Caudate nucleus (tissue), 63 donors: ENCODE measurements at places on chromosomes 7 and 10.
A peak's percentile ranks its signal among the peaks of the same experiment; 100 is the strongest.

DNA sequence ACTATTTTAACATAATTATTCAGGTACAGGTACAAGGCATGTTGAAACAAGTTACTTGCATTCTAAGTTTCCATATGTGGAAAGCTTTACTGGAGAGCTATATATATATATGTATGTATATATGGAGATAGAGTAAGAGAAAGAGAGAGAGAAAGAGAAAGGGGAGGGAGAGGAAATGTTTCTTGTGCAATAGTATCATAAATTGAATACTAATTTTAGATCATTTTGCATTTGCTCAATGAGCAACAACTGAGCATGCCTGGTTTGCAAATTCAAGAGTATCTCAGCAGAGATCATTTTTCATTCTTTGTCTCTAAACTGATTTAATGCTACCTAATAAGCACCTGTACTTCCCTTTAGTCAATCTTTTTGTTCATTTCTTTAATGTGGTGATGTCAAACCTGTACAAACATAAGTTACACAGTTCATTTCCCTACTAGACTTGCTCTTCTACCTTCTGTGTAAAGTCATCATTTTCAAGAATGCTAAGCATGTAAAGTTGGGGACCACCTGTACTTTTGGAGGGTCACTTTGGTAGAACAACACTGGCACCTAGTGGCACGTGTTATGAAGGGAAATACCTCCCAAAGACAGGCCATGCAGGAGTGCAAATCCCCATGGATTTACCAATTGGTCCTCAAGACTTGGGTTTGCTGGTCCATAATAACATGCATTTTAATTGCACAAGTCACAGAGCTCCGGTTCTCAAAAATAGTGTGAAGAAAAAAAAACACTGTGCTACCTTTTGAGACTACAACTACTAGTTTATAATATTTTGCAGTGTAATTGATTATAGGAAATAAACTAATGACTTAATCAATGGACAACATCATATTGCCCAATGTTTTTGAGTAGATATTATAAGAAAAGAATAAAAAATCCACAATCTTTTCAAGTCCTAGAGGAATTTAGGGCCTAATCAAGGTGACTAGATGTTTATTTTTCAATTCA, 431.2 kb upstream of the IGFBP3 start:
- DNase-seq, result no peak

GRCh38 chr7:75762350-75762917, 9.6 kb downstream of the CCL26 start:
- no peak for DNase-seq

DNA sequence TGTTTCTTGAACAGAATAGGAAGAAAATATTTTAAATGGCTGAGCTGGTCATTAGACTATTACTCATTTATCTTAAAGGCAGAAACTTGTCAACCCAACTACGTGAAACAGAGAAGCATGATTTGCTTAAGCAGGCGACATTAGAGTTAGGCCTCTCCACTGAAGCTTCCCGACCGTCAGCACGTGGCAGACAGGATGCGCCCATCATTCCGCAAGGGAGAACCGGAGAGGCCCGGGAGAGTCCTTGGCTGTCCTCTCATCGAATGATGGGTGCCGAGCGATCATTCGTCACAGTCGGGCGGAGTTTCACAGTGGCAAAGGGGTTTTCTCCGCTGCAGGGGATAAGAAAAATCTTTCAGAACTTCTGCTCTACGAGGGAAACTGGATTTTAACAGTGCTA, 11.8 kb downstream of the BRI3 start:
- DNase-seq, result no peak

- DNase-seq, result no peak
Measured at GRCh38 chr7:118754608-118755007, 530.1 kb downstream of the ANKRD7 start.

DNA sequence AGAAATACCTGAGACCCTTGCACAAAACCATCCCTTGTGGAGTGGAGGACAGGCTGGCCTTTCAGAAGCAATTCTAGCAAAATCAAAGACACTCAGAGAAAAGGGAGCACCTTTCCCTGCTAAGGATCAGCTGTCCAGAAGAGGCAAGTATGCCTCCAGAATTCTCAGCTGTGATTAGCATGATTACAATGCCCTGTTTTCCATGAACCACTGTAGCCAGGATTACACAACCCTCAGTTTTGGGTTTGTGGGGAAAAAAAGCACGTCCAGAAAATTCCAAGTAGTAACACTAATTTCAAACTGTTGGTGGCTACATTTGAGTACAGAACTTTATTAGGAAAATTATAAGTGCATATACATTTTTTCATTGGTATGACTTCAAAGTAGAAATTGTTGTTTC, 15.0 kb downstream of the CXCL12 start:
- no peak for DNase-seq

- DNase-seq, result no peak
Measured at GRCh38 chr10:43691485-43691884, 42.8 kb upstream of the ZNF32 start.

- peak; percentile 38 for DNase-seq
Measured at GRCh38 chr7:2107386-2108070, 125.2 kb downstream of the MAD1L1 start.

GRCh38 chr10:126663328-126663727, 7.2 kb downstream of the C10orf90 start:
- DNase-seq, result peak; percentile 78

DNA sequence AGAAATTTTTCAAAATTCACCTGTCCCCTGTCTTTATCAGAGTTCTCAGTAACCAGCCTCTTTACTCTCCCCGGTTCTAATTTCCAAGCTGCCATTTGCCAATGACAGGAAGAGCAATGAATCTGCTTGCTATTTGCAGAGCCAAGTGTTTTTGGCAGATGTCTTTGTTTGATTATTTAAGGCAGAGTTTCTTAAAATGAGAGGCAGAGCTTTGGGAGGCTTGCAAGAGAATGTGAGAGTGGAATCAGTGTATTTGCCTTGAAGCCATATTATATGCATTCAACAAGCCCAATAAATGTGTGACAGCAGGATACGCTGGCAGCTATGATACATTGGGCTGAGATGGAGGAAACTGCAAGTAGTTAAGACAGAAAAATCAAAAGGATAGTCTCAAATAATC, 196.5 kb downstream of the PHF14 start:
- DNase-seq, result no peak

GRCh38 chr10:101292194-101293006, 61.6 kb upstream of the BTRC start:
- peak; percentile 67 for DNase-seq

GRCh38 chr10:34474009-34474376, 341.1 kb downstream of the PARD3 start:
- DNase-seq, result no peak

GRCh38 chr7:20296901-20297300, 33.8 kb upstream of the ITGB8 start:
- DNase-seq, result no peak

- DNase-seq, result no peak
Measured at GRCh38 chr10:6543431-6544005, 36.6 kb downstream of the PRKCQ start.

- no peak for DNase-seq
Measured at GRCh38 chr7:6379886-6380285, 67.9 kb downstream of the DAGLB start.

GRCh38 chr10:101545898-101546297, 42.2 kb downstream of the POLL start:
- no peak for DNase-seq

- no peak for DNase-seq
Measured at GRCh38 chr7:98236355-98237185, 15.5 kb downstream of the TECPR1 start.

DNA sequence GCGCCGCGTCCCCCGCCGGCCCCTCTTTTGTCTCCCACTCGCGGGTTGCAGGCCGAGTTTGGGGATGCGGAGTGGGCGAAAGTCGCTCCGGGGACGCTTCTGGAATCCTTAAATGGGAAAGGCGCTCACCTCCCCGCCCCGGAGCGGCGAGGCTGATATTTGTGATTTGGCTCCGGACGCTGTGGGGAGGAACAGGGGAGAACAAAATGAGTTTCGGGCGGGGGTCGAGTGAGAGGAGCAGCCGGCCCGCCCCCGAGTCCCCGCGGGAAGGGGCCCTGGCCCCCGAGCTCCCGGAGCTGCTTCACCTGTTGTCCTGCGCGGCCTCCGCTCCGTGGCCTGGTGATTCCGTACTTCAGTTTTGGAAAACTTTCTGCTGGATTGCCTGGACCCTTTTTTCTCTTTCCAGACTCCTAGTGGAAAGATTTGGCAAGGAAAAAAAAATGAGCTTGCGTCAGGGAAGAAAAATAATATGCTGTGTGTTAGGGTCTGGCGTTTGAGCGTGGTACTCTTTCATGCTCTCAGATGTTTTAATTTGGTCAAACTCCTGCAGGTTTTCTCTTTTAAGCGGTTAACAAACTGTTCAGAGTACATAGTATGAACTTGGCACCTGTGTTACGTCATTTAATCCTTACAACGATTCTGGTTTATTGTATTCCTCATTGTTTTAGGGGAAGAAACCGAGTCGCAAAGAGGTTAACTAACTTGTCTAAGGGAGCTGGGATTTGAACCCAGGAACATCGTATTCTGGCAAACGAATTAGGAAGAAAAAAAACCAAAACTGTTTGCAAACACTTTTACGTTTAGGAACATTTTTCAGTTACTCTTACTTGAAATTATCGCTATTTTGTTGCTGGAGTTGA, 924 bp downstream of the BMPR1A start:
- peak; percentile 45 for DNase-seq

DNA sequence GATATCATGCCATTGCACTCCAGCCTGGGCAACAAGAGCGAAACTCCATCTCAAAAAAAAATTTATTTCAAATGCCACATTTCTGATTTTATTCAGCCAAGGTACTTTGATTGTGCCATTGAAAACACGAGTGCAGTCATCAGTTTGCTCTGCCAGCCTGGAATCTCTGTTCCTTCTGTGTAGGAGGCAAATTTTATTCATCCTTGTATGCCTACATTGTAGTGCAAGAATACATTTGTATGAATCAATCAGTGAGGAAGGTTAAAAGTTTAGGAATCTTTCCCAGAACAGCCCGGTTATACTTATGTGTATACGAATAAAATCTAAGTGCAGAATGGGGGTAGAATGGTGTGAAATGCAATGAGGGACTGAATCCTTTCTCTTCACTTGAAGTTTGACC, 886 bp upstream of the TET1 start:
- DNase-seq, result peak; percentile 11

GRCh38 chr7:11221984-11222383, 248.3 kb downstream of the PHF14 start:
- no peak for DNase-seq

DNA sequence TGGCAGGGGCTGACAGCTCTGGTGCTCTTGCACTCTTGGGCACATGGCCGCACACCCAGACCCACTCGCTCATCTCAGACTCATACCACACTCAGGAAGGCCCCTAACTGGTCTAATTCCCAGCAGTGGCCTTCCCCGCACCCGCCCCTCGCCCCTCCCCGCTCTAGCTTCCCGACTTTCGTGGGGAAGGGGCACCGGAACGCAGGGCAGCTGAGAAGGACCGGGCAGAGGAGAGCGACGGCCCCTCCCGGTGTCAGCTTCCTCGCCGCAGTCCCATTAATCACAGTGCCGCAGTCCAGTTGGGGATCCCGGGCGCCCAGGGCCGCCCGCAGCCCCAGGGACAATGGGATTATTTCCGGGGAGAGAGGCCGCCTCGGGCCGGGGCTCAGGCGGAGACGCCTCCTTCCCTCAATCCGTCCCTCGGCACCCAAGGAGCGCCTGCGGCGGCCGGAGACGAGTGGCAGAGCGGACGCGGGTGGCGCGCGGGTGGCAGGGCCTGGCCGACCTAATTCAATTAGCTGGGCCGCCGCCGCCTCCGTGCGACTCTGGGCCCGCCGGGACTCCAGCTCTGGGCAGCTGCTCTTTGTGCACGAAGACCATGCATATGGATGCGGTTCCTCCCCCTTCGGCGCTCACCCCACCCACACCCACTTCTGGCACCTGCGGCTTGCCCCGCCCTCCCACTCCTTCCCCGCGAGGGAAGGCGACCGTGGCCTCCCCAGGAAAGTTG, 7.8 kb upstream of the TLX1 start:
- DNase-seq, result no peak

DNA sequence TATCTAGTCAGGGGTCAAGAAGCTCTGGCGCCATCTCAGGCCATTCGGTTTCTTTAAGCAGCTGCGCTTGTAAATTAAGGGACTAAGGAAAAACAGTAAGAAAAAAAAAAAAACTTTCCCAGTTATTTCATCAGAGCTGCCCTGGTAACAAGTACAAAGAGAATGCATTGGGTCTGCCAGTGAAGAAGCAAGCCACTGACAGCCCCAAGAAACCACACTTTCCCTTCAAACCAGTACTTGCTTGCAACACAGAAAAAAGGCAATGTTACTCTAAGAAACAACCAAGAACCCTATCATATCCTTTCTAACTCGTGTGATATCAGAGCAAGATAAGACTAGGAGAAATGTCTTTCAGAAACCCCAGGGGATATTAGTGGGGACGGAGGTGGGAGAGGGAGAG, 40.6 kb upstream of the AOAH start:
- DNase-seq, result no peak

- no peak for DNase-seq
Measured at GRCh38 chr10:7872041-7872442, 53.7 kb downstream of the TAF3 start.

GRCh38 chr7:73682745-73683055, 553 bp downstream of the DNAJC30 start:
- DNase-seq, result no peak

DNA sequence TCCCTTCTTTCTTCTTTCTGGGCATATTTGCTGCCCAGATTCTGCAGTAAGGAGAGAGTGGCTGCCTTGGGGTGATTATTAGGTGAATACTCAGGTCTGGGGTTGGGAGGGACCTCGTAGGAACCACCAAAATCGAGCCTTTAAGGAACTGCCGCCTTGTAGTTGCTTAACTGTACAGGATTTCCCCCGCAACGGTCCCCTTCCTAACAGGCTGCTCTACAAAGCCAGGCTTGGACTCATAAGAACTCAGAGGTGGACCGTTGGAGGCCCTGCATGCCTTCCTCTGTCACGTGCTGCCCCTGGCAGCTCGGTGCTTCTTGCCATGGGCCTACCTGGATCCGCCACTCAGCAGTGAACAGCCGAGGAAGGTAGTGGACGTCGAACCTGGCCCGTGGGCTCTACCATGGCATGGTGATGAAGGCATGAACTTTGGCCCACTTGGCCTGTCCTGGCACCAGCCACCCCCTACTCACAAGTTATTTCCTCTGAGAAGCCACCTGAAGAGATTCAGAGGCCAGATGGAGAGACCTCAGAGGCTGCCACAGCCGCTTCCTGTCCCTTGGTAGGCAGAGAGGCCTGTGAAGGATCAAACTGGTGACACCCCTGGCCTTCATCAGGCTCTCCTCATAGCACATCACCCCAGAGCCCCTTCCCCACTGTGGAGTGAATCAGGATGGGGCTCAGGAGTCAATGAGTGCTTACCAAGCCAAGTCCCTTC, 54.6 kb downstream of the NOD1 start:
- no peak for DNase-seq

- no peak for DNase-seq
Measured at GRCh38 chr7:104992306-104992705, 21.7 kb upstream of the KMT2E start.
